Trophoblast cell (in vitro differentiated cells and primary cell): ENCODE measurements at places on chromosomes 5 and 9.

- peak; percentile 59 for DNase-seq
Measured at GRCh38 chr5:175059687-175060211, 335.4 kb downstream of the MSX2 start.

DNA sequence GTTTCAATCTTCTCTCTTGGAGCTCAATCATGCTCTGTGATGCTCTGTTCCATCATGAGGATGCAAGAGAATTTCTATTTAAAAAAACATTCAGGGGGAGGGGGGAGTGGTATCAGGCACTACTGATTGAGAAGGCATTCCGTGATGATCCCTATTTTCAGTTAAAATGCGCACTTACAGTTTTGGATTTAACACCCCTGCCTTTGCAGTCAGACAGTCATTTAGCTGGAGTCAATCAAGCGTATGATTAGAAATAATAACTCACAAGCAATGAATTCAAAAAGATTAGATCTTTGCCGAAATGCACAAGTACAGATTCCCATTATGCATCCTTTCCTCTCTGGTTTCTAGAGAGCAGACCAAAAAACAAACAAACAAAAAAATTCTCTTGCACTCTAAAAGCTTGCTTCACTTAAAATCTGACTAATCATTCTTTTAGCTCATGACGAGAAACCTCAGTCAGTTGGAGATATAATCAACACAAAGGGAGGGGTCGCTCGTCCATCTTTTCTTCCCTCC lies 55.4 kb downstream of the EFNA5 start:
- DNase-seq, result no peak

DNA sequence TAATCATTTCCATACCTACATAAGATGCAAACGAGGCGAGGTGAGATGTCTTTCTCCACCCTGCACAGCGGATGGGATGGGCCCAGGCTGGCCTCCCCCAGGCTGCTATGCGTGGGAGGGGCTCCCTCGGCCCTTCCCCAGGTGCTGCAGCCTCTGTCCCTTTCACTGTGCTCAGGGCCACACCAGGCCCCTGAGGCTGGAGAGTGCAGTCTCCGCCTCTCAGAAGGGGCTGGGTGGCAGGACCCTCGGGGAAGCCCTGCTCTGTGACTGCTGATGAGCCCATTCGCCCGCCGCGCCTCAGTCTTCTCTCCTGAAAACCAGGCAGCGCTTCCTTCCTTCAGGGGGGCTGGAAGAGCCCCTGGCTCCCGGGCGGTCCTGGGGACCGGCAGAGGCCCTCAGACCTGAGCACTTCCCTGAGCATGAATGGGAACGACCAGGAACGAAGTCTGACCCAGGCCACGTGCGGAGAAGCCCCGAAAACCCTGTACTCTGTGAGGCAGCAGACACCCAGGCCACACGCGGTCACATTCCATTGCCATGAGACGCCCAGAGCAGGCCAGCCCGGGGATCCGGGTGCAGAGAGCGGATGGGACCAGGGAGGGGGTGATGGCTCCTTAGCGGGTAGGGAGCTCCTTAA lies 21.9 kb upstream of the NOTCH1 start:
- peak; percentile 32 for DNase-seq

DNA sequence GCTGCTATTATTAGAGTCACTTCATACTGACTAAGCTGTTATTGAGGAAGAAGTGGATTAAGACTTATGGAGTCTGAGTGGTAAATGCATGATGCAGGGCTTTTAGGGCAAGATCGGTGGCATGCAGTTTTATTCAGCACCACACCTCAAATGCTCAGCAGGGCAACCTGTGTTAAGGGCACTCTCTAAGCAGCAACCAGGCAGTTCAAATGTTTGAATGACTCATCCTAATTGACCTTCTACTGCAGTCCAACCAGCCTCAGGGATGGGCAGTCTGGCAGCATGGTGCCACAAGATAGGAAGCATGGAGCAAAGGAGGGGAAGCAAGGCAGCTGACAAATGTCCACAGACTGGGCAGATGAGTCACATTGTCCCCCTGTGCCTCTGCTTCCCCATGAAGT lies 80.2 kb upstream of the MIER3 start:
- DNase-seq, result peak; percentile 2

GRCh38 chr9:113515862-113516261 lies 52.3 kb downstream of the RGS3 start:
- DNase-seq, result no peak

DNA sequence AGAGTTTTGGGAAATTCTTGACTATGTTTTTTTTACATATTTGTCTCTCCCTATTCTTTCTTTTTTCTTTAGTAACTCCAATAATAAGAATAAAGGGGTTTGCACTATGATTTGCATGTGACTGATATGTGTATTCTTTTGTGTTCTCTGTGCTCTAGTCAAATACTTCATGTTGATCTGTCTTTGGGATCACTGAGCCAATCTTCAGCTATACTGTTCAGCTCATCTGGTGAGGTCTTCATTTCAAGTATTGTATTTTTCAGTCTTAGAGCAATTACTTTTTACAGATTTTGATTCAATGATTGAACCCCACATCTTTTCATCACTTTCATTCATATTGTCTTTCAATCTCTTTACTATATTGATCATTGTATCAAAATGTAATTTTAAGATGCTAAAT lies 58.1 kb upstream of the TAF11L2 start:
- no peak for DNase-seq

- DNase-seq, result no peak
Measured at GRCh38 chr5:1550287-1551076, 26.7 kb upstream of the LPCAT1 start.

- DNase-seq, result no peak
Measured at GRCh38 chr5:68449380-68449779, 233.8 kb downstream of the PIK3R1 start.

- no peak for DNase-seq
Measured at GRCh38 chr9:3648722-3649246, 123.0 kb upstream of the RFX3 start.

- DNase-seq, result no peak
Measured at GRCh38 chr9:112535811-112536210, 49.2 kb downstream of the KIAA1958 start.

DNA sequence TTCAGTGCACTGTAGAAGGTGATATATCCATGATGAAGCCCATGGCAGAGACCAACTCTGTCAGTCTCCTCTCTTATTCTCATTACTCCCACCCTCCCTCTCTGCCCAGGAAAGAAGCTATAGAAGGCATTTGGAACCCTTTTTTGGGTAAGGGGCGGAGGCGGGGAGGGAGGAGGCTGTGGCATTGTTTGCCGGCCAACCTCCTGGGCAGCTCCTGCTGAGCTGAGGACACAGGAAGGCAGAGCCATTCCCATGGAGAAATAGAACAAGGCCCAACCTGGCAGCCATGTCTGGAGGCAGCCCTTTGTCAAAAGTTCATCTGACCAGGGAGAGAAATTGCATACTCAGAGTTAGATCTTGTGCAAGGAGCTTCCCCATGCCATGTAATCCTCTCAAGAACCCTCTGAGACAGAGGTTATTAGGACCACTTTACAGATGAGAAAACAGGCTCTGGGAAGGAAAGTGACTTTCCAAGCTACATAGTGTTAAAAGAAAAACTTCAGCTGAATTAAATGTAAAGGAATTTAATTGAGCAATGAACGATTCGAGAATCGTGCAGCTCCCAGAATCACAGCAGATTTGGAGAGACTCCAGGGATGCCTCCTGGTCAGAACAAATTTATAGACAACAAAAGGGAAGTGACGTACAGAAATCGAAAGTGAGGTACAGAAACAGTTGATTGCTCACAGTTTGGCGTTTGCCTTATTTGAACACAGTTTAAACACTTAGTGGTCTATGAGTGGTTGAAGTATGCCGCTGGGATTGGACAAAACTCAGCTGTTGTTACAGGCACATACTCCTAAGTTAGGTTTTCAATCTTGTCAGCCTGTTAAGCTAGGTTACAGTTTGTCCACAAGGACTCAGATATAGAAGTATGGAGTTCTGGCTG lies 158.6 kb downstream of the MELK start:
- DNase-seq, result peak; percentile 2

DNA sequence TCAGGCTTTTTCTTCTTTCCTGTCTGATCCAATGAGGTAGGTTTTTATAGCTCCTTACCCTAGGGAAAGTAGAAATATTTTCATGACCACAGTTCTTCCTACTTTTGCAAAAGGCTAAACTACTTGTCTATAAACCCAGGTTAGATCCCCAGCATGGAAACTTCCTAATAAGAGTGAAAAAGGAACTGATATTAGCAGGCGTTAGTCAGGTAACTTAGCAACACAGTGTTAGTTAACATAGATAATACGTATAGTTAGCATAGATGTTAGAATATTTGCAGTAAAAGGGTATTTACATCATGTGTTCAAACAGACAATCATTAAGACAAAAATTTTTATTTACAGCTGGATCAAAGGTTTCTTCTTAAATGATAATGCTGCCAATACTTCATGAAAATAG lies 162.9 kb upstream of the DAB2 start:
- DNase-seq, result no peak

DNA sequence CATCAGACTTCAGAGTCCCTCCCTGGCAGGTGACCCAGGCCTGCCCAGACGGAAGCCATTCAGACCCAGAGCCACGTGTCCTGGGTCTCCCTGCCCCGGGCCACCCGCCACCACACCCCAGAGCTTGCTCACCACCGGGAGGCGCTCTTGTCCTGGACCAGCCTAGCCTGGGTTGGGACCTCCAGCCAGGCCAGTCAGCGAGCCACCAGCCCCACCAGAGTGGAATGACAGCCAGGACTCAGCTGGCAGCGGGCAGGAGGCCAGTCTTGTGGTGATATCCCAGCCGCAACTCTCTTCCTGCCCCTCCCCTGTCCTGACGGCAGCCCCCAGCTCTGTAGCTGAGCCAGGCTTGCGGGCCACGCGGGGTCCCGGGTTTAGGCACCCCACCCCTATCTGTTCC lies 1.7 kb upstream of the PTGDS start:
- no peak for DNase-seq

GRCh38 chr5:181170237-181170825 lies 22.9 kb downstream of the OR2V2 start:
- DNase-seq, result no peak

- DNase-seq, result no peak
Measured at GRCh38 chr5:32707418-32707997, 3.6 kb upstream of the NPR3 start.

DNA sequence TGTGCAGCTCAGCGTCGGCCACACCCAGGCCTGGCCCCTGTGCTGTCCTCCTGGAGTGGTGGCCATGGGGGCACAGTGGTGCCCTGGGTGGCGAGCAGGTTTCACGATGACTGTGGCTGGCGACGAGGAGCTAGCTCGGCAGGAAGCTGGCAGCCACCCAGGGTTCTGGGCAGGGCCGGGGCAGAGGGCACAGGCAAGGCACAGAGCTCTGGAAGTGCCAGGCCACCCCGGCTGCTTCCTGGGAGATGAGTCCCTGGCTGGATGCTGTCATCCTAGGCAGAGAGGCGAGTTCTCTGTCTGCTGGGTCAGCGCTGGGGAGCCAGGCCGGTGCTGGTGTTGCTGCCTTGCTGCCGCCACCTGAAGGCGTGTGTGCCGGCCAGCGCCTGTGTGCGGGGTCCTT lies 51.7 kb downstream of the RXRA start:
- peak; percentile 36 for DNase-seq

DNA sequence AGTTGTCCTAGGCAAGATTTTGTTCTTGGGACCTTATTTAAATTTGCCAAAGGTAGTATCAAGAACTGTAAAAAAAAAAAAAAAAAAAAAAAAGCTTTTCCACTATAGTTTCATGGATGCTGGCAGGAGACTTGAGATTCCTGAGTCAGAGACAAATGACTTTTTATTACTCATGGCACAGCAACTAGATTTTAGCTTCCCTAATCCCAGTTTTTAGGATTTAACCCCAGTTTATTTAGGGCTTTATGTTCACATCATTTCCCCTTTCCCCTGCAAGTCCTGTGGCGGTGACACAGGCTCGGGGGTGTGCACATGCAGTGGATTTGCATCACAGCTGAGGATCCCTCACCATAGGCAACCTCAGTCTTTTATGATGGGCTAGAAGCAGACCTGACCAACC lies 144.9 kb downstream of the GOLPH3 start:
- DNase-seq, result peak; percentile 29

DNA sequence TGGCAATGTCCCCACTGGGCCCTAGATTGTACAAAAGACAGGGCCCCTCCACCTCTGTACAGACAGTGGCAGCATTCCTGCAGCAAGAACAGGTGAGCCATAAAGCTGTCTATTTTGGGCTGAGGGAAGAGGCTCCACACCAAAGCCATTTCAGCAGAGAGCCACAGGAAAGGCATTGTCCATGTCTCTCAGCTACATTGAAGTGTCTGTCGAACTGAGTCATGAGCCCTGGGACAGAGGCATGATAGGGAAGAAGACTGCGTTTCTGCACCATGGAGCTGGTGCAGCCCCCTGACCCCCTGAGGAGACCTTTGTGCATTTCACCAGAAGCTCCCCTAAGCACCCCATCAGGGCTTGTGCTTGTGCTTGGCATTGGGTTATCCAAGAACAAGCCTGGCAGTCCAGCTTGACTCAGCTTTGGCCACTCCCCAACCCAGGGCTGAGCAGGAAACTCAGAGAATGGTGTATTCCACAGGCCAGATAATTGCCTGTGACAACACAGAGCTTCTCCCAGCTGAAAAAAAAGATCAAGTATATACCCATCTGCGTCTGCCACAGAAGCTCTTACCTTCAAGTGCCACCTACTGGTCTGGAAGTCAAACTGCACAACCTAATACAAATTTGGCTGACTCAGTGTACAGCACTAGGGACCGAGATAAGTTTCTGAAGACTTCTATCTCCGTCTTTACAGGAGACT lies 5.9 kb upstream of the FRMD3 start:
- DNase-seq, result peak; percentile 89

DNA sequence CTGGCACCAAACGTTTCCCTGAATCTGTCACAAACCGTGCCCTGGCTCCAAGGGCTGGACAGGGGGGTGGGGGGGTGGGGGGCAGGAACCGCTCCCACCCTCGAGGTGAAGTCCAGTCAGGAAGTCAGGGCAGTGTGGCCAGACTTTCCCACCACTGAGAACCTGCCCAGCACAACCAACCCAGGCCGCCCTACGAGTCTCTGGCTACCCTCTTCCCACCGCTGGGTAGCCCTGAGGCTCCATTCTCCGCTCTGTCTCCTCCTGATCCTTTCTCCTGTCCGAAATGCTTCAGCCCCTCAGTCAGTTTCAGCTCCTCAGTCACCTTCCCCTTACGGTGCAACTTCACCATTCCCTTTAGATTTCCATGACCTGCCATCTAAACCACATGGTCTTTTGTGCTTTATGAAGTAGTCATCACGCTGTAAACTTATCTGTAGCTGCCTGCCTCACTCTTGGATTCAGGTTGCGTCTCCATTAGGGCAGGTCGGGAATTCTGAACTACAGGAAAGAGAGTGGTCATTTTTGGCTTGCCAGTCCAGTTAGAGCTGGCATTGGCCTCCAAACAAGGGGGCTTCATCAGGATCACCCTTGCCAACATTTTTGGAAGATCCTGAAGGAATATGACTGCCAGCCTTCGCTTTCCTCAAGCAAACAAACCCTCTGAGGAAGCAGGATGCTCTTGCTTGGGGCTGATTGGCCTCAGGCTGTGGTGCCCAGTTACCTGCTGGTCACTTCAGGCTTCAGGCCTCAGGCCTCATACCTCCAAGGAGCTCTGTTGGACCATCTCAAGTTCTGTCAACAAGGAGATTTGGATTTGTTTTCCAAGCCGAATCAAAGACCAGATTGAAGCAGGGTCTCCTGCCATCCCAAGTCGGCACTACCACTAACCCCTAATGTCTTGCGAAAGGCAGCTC lies 794 bp upstream of the DCAF12 start:
- DNase-seq, result no peak
